ENCODE measurements at places on chromosomes 11 and 22.

- no peak for DNase-seq
These were observed 67.7 kb downstream of the PHF21B start for GRCh38 chr22:44942056-44942455.

GRCh38 chr11:117528097-117528721 lies 200.6 kb downstream of the CEP164 start:
- no peak for DNase-seq

GRCh38 chr11:102615077-102615893 lies 9.8 kb downstream of the MMP20 start:
- no peak for DNase-seq

GRCh38 chr11:44870615-44871176 lies 80.0 kb downstream of the TP53I11 start:
- no peak for DNase-seq

- DNase-seq = no peak
These were observed 21.5 kb upstream of the MSANTD4 start for GRCh38 chr11:106043540-106043939.
